ENCODE measurements at places on chromosomes 6 and 20.

DNA sequence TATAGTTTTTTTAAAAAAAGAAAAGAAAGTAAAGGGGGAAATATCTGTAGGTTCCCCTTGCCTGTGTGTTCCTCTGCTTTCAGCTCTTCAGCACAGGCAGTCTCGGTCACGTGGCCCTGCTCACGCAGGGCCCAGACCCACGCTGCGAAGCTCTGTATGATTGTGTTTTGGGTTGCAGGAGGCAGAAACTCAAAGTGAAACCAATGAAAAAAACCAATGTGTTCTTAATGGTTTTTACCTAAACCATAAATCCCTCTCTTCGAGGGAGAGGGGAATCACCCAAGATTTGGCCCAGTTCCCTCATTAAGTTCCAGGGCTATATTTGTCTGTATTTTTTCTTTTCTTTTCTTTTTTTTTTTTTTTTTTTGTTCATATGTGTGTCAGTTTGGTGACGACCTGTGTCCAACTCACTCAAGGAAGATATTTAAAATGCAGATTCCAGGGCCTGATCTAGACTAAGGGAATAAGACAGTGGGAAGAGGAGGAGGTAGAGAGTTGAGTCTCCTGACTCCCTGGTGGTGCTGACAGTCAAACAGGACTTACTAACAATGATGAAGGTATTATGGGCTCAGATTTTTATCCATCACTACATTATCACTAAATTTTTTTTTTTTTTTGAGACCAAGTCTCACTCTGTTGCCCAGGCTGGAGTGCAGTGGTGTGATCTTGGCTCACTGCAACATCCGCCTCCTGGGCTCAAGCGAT lies 33.8 kb upstream of the RREB1 start:
- DNase-seq = no peak

DNA sequence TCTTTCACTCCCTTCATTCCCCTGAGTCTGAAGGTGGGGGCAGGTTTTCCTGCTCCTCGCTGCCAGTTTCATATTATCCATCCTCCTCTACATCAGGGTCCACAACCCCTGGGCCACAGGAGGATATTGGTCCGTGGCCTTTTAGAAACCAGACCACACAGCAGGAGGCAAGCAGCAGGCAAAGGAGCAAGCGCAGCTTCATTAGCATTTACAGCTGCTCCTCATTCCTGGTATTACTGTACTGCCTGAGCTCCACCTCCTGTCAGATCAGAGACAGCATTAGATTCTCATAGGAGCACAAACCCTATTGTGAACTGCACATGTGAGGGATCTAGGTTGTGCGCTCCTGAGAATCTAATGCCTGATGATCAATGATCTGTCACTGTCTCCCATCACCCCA lies 380.3 kb downstream of the ARHGAP18 start:
- no peak for DNase-seq

GRCh38 chr6:35247642-35248231 lies 11.8 kb upstream of the ZNF76 start:
- DNase-seq = no peak

DNA sequence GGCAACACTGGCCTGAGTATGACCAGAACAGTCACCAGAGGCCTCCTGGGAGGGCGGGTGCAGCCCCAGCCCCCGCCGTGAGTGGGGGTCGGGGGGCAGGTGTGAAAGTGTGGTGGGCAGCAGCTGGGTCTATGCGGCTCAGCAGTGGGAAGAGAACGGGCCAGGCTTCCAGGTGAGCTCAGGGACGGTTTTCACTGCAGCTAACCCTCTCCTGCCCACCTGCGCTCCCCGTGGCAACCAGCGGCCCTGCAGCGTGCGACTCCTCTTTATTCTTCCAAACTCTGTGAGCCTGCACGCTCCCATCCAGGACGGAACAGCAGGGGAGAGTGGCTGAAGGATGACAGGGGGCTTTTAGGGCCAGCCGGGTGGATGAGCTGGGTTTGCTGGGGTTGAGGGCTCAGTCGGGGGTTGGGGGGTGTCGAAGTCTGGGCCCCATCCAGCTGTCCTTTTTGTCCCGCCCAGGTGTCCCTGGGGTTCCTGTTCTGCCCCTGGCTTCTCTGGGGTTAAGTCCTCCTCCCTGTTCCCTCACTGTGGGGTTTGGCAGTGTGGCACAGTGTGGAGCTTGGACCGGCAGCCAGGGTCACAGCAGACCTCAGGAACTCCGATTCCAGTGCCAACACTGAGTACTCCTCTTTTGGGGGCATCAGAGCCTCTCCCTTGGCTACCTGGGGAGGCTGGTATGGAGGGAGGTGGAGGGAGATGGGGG lies 859 bp upstream of the BIRC7 start:
- DNase-seq = no peak

- DNase-seq = no peak
Measured at GRCh38 chr6:12020187-12020791, 8.2 kb downstream of the HIVEP1 start.

GRCh38 chr6:24358219-24358821 lies 461 bp upstream of the DCDC2 start:
- no peak for DNase-seq

DNA sequence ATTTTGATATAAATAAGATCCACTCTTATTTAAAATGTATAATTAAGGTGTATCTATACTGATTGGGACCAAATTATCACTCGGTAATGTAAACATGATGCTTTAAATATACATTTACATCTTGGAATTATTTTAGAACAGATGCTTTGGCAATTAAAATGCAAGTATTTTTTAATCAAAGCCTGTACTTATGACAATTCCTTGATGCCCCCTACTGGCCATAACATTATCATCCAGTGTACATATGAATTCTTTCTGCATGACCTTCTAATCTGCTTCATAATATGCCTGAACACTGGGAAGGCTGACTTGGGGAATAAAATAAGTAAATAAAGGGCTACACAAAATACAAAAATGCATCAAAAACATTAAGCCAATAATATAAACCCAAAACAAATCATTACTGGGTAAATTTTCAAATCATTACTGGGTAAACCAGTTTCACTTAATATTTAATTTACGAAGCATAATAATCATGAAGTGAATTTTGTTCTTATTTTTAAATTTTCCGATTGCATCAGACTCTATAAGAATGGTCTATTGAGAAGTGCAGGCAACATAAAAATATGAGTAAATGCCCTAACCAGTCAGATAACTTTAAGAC lies 65.1 kb downstream of the CGA start:
- DNase-seq = peak; percentile 68

Measured in NCI-H774 (cell line).